Stimulated activated CD8-positive, alpha-beta memory T cell treated with anti-CD3 and anti-CD28 coated beads, Interleukin-4, amount 100 ng/mL, for 4 hours (primary cell): ENCODE measurements at places on chromosomes 4 and X.

GRCh38 chr4:61049018-61049417 is 151.1 kb upstream of the ADGRL3 start:
- DNase-seq = no peak

- no peak for DNase-seq
These were observed 1511.0 kb downstream of the ARAP2 start for GRCh38 chr4:34733185-34733941.

DNA sequence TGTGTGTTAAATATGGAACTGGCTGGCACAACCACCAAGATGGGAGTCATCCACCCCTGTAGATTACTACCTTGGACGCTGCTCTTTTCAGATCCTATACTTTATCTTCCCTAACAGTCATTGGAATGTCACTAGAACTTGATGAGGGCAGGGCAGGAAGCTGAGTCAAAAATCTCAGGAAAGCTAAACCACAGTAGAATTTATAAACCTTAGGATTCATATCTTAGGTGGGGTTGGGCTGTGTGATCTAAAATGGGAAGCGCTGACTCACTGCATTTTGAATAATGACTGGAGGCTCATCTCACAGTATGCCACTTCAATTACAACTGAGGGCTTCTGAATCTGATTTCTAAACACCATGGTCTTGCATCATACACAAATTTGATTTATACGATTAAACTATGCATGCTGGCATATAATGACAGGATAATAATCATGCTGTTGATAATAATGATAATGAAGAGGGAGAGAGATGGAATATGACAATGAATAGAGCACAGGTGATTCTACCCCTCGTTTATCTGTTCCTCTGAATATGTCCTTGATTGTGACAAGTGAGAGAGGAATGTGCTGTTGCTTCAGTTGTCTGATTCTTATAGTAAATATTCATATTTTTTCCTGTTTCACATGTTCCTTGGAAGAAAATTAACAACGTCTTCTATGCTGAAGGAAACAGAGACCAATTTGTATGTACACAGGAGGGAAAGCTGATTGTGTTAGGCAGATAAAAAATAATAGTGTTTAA is 270.3 kb upstream of the HS3ST1 start:
- DNase-seq = no peak

GRCh38 chrX:68556036-68556435 is 57.2 kb downstream of the YIPF6 start:
- DNase-seq = no peak

GRCh38 chrX:41350976-41351569 is 17.1 kb downstream of the DDX3X start:
- no peak for DNase-seq

- DNase-seq = no peak
These were observed 55.3 kb downstream of the EGF start for GRCh38 chr4:109967798-109968520.

DNA sequence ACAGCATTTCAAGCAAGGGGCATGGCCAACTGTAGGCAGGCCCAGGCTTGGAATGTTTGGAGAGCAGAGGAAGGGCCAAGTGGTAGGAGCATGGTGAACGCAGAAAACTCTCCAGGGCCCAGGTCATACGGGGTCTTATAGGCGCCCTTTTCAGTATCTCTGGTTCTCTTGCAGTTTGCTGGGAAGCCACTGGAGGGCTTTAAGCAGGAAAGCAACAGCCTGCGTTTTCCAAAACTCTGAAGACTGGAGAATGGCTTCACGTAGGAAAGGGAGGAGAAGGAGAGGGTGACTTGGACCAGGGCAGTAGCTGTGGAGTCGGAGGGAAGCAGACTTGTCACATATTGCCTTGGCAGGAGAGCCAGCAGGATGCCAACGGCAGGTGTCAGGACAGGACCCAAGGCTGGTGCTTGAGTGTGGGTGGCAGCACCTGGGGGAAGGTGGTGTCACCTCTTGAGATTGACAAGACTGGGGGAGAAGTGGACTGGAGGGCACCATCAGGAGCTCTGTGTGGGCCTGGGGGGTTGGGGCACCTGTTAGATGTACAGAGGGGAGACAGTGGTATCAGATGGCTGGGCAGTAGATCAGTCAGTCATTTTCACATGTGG is 21.9 kb downstream of the TKTL1 start:
- no peak for DNase-seq

- no peak for DNase-seq
These were observed 354.9 kb downstream of the DHRSX start for GRCh38 chrX:2145692-2146367.

DNA sequence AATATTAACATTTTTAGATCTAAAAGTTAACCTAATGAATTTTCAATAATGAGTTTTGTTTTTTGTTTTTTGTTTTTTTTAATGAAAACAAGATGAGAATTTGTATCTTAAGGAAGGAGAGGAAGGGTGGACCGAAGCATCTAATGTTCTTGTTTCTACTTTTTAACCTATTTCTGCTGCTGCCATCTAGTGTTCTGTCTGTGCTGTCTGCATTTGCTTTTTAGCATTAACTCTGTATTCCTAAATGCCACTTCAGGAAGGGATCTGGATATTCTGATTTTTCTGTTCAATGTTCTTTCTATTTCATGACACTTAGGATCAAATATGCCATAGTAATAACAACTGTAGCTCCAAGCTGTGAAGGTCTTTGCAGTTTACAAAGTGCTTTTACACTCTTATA is 161.7 kb downstream of the BRWD3 start:
- no peak for DNase-seq

DNA sequence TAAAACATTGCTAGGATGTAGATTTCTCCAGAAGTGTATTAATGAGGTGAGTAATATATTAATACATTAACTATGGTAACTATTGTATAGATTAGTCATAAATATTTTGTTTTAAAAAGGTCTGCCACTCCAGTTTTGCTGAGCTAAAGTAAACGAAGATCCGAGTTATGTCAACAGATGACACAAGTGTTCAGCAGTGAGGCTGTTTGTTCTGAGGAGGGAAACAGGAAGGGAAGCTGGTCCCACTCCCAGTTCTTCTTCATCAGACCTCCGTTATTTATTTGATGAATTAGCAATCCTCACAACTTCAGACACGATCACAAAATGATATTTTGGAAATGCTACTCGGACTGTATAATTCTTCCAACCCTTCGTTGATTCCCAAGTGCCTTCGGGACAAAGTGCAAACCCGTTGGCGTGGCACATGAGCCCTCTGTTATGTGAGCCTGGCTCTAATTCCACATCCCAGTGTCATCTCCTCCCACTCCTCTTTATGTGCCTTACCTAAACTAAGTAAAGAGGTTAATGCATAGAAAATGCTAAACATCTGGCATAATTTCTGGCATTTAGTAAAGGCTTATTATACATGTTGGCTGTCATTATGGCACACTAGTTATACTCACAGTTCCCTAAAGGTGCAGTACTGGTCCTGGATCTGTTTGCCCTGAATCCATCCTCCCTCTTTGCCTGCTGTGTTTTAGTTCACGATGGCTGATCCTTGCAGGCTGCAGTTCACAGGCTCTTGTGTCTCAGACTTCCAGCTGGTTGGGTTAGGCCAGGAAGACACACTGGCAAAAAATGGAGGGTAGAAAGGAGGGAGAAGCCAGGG is 190.6 kb upstream of the LNX1 start:
- DNase-seq = no peak

GRCh38 chrX:115968436-115969252 is 201.9 kb upstream of the AGTR2 start:
- DNase-seq = no peak

- no peak for DNase-seq
These were observed 2.9 kb downstream of the PAK3 start for GRCh38 chrX:111098874-111099273.

DNA sequence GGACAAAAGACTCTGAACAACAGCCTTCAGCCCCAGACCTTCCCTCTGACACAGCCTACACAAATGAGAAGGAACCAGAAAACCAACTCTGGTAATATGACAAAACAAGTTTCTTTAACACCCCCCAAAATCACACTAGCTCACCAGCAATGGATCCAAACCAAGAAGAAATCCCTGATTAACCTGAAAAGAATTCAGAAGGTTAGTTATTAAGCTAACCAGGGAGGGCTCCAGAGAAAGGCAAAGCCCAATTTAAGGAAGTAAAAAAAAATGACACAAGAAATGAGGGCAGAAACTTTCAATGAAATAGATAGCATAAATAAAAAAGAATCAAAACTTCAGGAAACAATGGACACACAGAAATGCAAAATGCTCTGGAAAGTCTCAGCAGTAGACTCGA is 224.0 kb downstream of the TRIML1 start:
- no peak for DNase-seq

DNA sequence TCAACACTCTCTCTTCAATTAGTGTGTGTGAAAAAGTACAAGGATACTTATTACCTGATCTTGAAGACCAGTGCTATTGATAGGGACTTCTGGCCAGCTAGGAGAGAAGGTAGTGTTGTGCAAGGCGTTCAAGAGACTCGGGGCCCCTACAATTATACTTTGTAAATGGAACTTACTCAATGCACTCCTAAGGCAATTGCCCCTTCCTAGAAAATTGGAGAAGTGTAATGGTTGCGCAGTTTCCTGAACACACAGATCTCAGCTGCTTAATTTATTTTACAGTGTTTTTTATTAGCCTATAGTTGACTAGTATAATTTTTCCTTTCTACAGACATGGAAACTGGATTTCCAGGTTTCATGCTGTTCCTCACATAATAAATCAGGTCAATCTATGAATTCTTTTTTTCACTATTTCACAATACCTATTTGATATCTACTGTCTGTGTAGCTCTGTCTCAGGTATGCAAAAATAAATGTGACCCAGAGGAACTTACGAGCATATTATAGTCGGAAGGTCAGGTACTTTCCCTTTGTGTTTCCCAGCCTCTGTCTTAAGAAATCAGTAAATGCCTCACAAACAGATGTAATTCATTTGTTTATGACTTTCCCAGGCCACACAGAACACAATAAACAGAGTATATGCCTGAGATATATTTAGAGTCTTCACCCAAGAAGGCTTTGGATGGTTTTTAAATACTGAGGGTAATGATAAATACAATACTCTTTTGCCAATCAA is 89.1 kb upstream of the TET2 start:
- DNase-seq = no peak

GRCh38 chr4:7007944-7008343 is 35.2 kb upstream of the TADA2B start:
- DNase-seq = no peak

DNA sequence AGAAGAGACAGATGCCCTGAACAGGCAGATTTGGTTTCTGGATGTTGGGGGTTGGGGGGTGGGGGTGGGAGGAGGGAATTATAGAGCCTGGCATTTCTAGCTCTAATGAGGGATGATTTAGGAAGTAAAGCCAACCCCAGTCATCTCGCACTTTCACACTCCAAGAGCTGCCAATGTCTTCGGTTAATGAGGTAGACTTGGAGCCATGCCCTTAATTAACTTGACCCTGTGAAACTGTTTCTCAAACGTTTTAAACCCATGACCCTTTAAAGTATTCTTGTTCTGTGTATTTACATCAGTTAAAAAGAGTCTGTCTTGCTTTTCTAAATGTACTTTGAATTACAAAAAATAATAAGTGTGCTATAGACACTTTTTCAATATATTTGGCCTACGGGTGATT is 466.9 kb downstream of the FAT4 start:
- DNase-seq = no peak

DNA sequence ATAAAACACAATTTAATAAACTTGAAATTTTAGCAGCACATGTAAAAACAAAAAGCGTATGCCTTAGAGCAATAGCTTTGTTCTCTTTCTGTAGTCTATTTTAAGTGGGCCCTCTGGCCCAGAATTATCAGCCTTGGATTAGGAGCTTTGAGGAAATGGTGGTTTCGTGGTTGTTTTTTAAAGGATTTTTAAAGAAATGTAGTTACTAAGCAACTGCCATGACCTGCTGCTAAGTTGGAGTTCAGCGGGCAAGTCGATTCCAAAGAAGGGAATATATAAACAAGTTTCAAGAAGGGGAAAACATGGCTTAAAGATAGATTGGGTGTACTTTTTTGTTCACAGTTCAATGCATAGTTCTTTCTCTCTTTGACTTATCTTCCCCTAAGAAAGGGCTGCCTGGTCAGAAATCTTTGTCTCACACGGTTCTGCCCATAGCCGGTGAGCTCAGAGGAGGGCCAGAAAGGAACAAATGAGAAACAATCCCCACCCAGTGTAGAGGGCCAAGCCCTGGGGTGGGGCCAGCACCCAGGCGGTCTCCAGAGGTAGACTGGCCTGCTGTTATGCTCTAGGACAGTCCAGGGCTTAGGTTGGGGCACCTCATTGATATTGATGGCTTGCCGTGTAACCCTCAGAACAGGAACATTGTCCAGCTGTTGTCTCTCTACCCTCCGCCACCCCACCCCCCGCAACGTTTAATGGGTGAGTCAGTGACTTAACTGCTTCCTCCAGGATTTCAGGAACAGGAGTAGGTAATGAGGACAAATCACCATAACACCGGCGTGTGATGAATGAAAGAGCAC is 32.5 kb downstream of the DLG3 start:
- no peak for DNase-seq

- DNase-seq = no peak
These were observed 229.5 kb downstream of the MAPK10 start for GRCh38 chr4:86130160-86130933.

DNA sequence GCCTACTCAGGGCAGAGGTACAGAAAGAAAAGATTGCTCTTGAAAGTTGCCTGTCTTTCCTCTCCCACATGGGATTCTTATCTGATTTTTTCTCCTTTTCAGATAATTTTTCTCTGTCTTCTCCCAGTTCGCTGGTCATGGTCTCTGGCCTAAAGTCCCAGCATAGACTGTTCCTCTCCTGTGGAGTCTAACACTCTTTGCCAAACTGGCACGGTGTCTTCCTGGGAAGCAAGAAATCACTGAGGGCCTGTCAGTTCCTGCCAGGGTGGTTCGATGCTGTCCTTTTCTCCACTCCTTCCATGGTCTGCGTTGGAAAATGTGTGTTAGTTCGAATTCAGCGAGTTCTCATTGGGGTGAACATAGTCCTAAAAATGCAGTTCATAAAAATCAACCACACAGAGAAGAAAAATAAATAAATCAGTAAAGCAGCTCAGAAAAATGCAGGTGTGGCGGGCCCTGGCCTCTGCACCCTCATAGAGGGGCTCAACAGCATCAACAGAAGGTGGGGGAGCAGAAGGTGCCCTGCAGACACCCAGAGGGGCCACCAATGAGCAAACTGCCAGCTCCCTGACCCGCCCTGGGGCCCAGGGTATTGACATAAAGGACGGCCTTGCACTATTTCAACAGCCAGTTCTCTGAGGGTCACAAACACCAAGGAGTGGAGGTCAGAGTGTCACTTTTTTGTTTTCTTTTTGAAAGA is 2.1 kb downstream of the RGN start:
- DNase-seq = no peak

- DNase-seq = no peak
These were observed 131.2 kb downstream of the MXRA5 start for GRCh38 chrX:3215249-3215648.

GRCh38 chr4:101155368-101155767 is 192.0 kb downstream of the PPP3CA start:
- no peak for DNase-seq

GRCh38 chr4:89294573-89295269 is 12.9 kb downstream of the GPRIN3 start:
- DNase-seq = no peak

DNA sequence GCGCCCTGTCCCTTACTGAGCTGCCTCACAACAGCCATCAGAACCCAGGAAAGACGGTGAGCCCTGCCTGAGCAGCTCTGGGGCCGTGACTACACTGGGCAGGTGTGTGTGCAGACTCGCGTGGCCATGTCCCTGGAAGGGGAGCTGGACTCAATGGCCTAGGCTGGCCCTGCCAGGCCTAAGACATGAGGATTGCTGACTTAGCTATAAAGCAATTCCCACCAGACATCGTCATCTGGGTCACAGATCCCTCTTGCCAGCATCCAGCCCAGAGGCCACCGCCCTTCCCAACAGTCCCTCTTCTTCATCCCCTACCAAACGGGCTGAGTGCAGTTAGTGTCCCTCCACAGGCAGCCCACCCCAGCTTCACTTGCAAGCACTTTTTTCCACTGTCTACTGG is 3.7 kb downstream of the NAA10 start:
- DNase-seq = no peak
